ENCODE measurements at places on chromosomes 16 and 17. TPM values are rescaled to one million over a fixed set of nuclear protein-coding genes. Genes with fewer than 3 reads are reported as not detected.

DNA sequence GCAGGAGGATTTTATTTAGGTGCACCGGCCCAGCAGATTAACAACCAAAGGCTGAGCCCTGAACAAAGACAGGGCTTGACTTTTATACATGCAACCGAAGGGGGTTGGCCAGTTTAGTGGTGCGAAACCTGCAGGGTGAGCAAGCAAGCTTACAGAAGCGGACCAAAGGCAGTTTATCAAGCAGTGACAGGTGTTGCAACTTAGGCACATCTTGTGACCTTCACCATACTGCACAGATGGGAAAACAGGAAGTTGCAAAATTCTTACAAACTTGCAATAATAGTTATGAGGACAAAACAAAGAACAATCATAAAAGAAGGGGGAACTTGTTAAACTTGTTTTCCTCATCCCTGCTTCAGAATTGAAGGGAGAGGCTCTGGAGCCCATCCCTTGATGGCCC, 1265.1 kb downstream of the CDH8 start:
- no peak for DNase-seq

DNA sequence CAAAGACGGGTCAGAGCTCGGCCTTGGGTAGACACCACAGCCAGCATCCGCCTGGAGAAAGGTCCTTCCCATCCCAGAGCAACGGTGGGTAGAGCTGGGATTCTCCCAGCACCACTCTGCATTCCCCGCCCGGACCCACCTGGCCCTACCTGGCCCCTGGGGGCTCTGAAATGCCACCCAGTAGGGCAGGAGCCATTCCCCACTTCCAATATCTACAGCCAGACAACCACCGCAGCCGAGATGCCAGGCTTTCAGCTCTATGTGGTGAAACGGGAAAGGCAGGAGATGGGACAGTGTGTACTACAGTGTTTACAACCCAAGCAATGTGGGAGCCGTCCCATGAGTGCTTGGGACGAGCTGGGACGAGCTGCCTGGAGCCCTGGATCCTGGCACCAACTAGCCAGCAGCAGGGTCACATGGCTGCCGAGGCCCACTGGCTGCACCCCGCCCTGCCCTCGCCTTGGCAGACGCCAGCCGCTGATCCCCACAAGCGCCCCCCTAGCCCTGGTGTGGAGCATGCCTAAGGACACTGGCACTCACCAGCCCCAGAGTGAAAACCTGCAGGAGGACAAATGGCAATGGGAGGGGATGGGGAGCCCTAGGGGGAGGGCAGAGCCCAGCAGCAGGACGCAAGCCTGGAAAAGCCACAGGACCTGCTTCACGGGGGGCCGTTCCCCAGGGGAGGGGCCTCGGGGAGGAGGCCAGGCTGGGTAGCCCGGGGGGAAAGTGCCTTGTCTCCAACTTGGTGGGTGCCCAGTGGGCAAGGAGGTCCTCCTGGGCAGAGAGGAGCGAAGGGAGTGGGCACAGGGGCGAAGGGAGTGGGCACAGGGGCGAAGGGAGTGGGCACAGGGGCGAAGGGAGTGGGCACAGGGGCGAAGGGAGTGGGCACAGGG, 13.5 kb downstream of the TMC6 start:
- DNase-seq = no peak

- no peak for DNase-seq
These were observed 54.8 kb downstream of the SCNN1B start for GRCh38 chr16:23356941-23357340.

- no peak for DNase-seq
These were observed 32.1 kb upstream of the JPT2 start for GRCh38 chr16:1645914-1646525.

- DNase-seq = no peak
These were observed 138.5 kb upstream of the CACNG3 start for GRCh38 chr16:24117680-24118079.

DNA sequence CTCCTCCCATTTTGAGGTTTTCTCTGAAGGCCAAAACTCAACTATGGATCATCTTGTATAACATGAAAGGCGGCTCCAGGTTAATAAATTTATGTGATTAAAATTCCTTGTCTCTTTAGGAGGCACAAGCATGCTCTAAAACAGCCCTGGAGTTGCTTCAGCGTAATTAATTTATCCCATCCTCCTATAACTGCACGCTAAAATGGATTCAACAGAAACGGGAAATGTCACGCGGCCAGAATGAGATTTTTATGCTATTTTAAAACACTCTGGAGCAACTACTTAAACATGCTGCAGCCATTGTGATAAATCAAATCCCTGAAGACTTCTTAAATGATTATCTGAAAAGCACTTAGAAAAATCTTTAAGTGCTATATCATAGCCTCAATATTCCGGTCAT, 106.6 kb downstream of the ADAMTS18 start:
- DNase-seq = no peak

DNA sequence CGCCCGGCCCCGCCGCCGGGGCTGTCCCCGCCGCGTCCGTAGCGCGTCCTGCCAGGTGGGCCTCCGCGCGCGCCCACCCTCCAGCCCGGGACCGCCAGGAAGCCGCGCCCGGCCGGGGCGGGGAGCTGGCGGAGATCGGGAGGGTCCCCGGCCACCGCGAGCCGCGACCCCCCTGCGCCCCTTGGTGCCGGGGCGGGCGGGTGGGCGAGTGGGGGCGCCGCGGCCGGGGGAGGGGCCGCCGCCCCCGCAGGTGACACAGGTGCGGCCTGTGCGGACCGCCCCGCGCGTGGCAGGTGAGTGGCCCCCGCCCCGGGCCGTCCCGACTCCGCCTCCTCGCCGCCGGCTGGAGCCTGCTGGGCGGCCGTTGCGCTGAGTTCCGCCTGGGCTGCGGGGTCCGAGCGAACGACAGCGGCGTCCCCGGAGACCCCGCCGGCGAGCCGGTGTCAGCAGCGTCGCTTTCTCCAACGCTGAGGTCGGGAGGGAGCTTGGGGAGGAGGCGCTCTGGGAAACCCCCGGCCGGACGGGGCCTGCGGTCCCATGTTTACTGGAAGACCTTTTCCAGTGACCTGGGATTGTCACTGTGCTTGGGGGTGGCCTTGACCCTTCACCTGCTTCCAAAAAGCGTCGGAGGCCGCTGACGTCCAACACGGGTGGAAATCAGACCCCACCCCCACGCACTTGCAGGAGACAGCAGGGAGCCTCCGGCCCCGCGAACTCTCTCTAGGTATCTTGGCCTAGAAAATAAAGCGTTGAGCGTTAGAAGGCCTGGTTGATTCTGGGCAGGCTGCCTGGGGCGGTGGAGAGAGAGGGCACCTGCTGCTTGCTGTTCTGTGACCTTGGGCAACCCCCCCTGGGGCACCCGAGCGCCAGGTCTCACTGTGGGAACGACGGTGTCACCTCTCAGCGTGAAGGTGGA, 542 bp downstream of the KLHL36 start:
- DNase-seq = no peak

The TPSG1 gene
- total RNA-seq = not detected

DNA sequence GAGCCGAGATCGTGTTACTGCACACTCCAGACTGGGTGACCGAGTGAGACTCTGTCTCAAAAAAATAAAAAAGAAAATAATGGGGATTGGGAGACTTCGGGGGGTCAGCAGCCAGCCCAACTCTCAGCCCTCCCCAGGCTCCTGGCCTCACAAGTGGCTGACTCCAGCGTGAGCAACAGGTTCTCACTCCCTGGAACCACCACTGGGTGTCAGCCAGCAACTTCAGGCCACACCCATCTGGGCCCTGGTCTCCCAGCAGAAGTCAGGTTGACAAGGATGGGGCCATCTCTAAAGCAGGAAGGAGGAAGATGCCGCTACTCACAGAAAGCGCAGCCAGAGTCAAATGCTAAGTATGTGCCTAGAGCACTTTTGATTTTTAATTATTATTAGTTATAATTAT, 139.4 kb downstream of the C16orf78 start:
- no peak for DNase-seq

The FOXC2 gene
- 21.7 TPM for total RNA-seq

The STAC2 gene
- total RNA-seq = not detected

DNA sequence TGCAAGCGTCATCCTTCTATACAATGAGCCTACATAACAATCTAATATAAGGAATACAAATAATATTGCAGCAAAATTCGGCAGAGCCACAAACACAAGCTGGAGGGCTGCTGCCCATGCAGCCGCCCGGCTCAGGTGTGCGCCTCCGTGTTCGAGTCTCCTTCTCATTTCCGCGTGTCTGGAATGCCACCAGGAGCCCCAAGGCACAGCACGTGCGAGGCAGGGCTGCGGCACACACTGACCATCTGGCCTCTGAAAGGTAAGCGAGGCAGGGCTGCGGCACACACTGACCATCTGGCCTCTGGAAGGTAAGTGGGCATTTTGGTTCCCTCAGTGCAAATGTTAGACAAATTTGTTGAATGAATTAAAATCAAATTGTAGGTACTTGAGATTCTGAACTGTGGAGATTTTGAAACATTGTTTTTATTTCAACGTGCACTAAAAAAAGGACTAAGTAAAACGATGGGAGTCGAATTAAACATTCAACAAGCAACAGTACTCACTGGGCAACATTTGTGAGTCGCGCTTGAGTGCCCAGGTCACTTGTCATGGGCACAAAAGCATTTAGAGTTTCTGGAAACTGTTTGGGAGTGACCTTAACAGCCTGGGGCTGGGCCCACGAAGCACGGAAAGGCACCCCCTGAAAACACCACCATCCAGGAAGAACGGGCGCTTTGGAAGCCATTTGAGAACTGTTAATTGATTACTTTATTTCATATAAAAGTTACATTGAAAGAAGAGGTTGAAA, 37.4 kb downstream of the ZDHHC7 start:
- no peak for DNase-seq

DNA sequence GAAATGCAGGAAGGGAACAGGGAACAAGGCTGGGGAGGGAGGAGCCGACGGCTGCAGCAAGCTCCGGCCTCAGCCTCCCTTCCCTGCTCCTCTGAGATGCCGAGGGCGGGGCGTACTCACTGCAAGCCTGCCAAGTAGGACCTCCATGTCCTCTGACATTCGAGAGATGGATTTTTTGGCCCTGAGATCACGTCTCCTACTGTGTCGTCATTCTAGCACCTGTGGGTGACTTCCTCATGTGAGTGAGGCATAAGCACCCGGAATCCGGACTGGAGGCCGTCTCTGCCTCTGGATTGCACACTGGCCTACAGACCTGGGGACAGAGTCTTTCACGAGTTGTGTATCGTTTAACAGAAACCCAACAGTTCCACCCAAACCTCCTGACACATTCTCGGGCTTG, 14.5 kb downstream of the MRM3 start:
- DNase-seq = no peak

The NPIPA2 gene
- 5.0 TPM for total RNA-seq

DNA sequence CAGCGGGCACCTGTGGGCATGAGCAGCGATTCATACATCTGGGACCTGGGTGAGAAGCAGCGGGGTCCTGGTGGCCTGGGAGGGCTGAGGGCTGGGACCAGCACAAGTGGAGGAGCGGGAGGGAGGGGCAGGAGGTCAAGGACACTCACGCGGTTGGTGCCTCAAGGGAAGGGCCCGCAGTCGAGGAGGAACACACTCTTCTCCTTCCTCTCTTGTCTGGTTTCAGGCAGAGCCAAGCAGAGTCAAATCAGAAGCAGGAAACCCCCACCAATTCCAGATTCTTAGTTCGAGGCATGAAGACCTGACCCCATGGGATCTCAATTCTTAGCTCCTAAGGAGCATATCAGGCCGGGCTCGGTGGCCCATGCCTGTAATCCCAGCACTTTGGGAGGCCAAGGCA, 15.7 kb downstream of the DNAI2 start:
- DNase-seq = no peak

DNA sequence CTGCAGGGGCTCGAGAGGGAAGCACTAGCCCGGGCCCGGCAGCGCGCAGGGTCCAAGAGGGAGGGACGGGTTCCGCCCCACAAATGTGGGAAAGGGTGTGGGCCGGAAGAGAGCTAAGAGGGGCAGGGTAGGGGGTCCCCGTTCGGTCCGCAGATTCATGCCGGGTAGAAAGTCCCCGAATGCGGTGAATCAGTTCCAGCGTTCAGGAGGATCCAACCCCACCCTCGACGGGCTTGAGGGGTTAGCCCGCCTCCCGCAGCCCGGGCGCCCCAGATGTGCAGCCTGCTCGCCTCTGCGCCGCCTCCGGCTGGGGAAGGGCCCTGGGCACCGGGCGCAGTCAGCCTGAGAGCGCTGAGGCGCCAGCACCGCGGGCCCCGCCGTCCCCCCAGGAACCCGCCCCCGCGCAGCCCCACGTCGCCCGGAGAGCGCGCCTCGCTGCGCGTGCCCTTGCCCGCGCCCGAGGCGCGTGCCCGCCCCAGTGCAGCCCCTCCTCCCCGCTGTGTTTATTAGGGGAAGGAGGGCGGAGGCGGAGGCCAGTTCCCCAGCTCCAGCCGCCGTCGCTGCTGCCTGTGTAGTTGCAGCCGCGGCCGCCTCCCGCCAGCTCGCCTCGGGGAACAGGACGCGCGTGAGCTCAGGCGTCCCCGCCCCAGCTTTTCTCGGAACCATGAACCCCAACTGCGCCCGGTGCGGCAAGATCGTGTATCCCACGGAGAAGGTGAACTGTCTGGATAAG, at the start of gene LASP1:
TSS of gene LASP1 (plus strand) at position 533 of the 733 bp plus-strand sequence. CDS start at position 665, 132 bp downstream.
- no peak for DNase-seq

The MAF gene
- total RNA-seq = 12.0 TPM

GRCh38 chr17:57370037-57370581, 113.8 kb downstream of the MSI2 start:
- DNase-seq = no peak
